ENCODE measurements at places on chromosomes 4 and X. TPM values are rescaled to one million over a fixed set of nuclear protein-coding genes. Genes with fewer than 3 reads are reported as not detected.

MEPE gene
- total RNA-seq = not detected

TMEM255A gene
- total RNA-seq = not detected

ABCG2 gene
- total RNA-seq = 1.7 TPM

WDR17 gene
- total RNA-seq = 0.93 TPM

CCDC149 gene
- 18.2 TPM for total RNA-seq

BCORL1 gene
- 2.1 TPM for total RNA-seq

TEX13C gene
- not detected for total RNA-seq

ZXDA gene
- total RNA-seq = 6.2 TPM

MTTP gene
- total RNA-seq = 0.13 TPM

TLR2 gene
- total RNA-seq = under 0.01 TPM

EFHC2 gene
- 0.13 TPM for total RNA-seq

F11 gene
- total RNA-seq = not detected

MID1 gene
- total RNA-seq = 10.7 TPM

ADRA2C gene
- total RNA-seq = 0.66 TPM

LANCL3 gene
- 0.12 TPM for total RNA-seq

EDA gene
- 0.79 TPM for total RNA-seq

MAGEA12 gene
- not detected for total RNA-seq

CPLX1 gene
- total RNA-seq = not detected
